Foreskin fibroblast (primary cell): ENCODE measurements at places on chromosomes 12 and 14.

DNA sequence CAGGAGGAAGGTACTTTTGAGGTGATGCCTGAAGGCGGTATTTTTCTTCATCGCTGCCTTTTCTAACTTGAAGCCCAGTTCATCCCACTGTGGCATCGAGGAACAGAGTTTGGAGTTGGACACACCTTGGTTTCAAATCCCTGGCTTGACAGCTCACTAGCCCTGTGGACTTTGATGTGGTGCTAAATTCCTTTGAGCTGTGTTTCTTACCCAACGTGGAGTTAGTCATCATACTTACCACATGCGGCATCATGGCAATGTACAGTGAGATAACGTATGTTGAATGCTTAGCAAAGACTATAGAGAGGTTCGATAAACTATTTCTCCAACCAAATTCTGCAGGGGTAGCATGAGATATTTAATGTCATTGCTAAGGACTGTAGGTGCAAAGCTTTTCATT is 3.4 kb downstream of the PLEKHG3 start:
- peak; percentile 72 for DNase-seq

- DNase-seq: no peak
Measured at GRCh38 chr12:96242597-96242996, 48.4 kb downstream of the ELK3 start.

- DNase-seq: no peak
Measured at GRCh38 chr14:105168496-105168978, at the start of gene JAG2. Gene JAG2 (minus strand): TSS chr14:105168776. CDS start chr14:105168420, 356 bp downstream.

GRCh38 chr12:103765322-103765721 is 75.7 kb downstream of the NT5DC3 start:
- DNase-seq: no peak

DNA sequence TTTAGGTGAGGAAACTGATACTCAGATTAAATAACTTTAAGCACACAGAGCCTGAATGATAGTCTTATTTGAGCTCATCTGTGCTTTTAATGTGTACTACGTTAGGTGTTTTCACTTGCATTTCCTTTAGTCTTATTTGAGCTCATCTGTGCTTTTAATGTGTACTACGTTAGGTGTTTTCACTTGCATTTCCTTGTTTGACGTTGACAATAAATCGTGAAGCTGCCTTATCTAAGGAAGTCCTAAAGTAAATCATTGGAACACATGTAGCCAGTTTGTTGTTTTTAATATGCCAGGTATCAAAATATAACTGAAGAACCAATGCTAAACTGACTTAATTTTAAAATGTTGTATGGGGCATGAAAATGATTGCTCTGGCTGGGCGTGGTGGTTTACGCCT is 2.0 kb downstream of the RAP1B start:
- no peak for DNase-seq

GRCh38 chr12:88662961-88663360 is 82.7 kb upstream of the KITLG start:
- DNase-seq: peak; percentile 3

- DNase-seq: no peak
Measured at GRCh38 chr12:5713599-5714081, 231.4 kb downstream of the ANO2 start.

DNA sequence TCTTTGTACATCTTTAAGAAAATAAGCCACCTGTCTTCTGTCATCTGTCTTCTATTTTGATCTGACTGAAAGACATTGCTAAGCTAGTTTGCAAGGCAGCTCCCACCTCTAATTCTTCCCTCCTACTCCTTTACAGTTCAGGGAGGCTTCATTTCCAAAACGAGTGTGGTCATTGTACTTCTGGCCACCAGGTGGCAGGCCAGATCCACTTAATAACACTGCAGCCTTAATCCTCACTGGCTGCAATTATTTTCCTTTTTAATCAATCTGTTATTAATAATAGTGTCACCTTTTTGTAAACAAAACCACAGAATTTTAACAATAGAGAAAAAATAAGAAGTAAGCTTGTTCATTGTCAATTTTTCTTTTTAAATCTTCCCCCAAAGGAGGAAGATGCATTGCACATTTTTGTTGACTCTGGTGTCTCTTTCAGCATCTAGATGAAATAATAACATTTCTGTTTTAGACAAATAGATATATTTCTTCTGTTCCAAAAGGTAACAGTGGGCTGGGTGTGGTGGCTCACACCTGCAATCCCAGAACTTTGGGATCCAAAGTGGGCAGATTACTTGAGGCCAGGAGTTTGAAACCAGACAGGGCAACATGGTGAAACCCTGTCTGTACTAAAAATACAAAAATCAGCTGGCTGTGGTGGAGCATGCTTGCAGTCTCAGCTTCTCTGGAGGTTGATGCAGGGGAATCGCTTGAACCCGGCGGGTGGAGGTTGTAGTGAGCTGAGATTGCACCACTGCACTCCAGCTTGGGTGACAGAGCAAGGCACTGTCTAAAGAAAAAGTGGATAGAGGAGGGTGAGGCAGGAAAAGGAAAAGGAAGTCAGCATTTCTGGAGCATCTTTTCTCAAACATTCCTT is 23.3 kb downstream of the GABARAPL1 start:
- DNase-seq: peak; percentile 73

DNA sequence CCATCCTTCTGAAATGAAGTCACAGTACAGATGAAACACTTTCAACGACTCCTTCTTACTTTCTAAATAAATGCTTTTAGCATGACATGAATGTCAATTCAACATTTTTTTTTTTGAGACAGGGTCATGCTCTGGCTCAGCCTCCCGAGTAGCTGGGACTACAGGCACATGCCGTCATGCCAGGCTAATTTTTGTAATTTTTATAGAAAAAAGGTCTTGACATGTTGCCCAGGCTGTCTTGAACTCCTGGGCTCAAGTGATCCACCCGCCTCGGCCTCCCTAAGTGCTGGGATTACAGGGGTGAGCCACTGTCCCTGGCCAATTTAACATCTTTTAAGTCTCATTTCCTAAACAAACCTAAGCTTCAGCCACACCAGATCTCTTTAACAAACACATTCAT is 16.4 kb downstream of the GALNT6 start:
- no peak for DNase-seq

DNA sequence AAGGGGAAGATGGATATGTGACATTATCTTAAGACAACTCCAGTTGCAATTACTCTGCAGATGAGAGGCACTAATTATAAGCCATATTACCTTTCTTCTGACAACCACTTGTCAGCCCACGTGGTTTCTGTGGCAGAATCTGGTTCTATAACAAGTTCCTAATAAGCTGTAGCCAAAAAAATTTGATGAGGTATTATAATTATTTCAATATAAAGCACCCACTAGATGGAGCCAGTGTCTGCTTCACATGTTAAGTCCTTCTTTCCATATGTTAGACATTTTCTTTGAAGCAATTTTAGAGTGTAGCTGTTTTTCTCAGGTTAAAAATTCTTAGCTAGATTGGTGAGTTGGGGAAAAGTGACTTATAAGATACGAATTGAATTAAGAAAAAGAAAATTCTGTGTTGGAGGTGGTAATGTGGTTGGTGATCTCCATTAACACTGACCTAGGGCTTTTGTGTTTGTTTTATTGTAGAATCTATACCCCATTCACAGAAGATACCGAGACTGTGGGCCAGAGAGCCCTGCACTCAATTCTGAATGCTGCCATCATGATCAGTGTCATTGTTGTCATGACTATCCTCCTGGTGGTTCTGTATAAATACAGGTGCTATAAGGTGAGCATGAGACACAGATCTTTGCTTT is 36.9 kb downstream of the PSEN1 start:
- DNase-seq: peak; percentile 75

GRCh38 chr12:89345376-89345775 is 6.9 kb downstream of the DUSP6 start:
- no peak for DNase-seq

- no peak for DNase-seq
Measured at GRCh38 chr14:71964716-71965115, 32.5 kb downstream of the RGS6 start.

GRCh38 chr14:33799705-33800570 is 150.9 kb downstream of the EGLN3 start:
- no peak for DNase-seq

- peak; percentile 52 for DNase-seq
Measured at GRCh38 chr12:116592731-116593130, 33.5 kb downstream of the MAP1LC3B2 start.

GRCh38 chr12:3896801-3897351 is 23.7 kb upstream of the PARP11 start:
- DNase-seq: peak; percentile 19

DNA sequence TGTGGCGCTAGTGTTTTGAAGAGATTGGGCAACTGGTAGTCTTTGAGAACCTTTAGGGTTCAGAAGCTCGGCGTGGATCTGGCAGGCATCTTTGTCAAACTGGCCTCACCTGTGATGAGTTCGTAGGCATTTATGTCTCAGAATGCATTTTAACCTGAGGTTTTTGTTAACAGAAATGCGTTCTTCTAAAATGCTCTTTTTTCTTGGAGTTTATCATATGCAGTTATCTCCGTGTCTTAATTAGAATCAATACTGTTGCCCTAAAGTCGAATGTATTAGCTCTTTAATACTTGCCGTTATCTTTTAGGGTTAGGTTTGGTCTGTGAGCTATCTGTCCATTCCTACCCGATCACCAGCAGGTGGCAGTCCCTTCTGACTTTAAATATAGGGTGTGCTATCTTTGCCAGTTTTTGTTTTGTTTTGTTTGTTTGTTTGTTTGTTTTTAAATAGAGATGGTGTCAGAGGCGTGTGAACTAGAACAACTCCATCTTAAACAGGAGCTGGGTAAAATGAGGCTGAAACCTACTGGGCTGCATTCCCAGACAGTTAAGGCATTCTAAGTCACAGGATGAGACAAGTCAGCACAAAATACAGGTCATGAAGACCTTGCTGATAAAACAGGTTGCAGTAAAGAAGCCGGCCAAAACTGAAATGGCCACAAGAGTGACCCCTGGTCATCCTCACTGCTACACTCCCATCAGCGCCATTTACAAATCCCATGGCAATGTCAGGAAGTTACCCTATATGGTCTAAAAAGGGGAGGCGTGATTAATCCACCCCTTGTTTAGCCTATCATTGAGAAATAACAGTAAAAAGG is 1.4 kb downstream of the ATF1 start:
- DNase-seq: peak; percentile 74

DNA sequence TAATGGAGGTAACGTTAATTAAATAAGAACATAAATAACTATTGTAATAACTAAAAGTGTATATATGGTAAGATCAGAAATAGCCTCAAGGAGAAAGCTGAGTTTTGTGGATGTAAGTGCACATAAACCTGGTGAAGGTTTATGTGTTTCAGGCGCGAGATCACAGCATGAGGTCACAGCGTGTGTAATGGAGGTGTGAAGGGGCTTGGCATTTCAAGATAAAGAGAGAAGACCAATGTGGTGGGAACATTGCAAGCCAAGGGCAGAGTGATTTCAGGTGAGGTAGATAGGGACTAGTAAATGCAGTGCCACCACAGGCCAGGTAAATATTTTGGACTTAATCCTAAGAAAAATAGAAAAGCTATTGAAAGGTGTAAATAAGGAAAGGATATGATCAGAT is 21.7 kb upstream of the KICS2 start:
- DNase-seq: no peak

GRCh38 chr12:50633955-50634354 is 129.2 kb downstream of the DIP2B start:
- DNase-seq: no peak

DNA sequence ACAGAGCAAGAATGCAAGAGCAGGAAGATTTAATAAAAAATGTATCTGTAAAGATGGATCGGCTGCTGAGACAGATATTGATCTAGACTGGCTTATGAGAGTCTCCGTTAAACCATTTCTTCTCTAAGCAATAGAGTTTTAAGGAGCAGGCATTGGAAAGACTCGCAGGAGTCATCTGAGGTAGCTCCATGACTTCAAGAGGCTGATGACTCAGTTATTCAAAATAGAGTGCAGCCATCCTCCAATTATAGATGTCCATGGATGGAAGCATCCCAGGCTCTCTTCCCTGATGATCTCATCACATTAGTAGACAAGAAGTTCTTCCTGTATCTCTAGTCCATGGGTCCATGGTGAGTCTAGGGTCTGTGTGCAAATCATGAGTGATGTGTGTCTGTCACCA is 638.3 kb upstream of the TMEM132C start:
- peak; percentile 67 for DNase-seq

- peak; percentile 49 for DNase-seq
Measured at GRCh38 chr14:74140374-74140850, 55.7 kb downstream of the LIN52 start.
